Kidney (tissue), 22 donors: ENCODE measurements at places on chromosomes 2 and 18.

- no peak for DNase-seq
Observed at GRCh38 chr2:79162132-79162531, 2.6 kb upstream of the REG3A start.

- DNase-seq: no peak
Observed at GRCh38 chr2:233221378-233222063, 30.0 kb upstream of the ATG16L1 start.

DNA sequence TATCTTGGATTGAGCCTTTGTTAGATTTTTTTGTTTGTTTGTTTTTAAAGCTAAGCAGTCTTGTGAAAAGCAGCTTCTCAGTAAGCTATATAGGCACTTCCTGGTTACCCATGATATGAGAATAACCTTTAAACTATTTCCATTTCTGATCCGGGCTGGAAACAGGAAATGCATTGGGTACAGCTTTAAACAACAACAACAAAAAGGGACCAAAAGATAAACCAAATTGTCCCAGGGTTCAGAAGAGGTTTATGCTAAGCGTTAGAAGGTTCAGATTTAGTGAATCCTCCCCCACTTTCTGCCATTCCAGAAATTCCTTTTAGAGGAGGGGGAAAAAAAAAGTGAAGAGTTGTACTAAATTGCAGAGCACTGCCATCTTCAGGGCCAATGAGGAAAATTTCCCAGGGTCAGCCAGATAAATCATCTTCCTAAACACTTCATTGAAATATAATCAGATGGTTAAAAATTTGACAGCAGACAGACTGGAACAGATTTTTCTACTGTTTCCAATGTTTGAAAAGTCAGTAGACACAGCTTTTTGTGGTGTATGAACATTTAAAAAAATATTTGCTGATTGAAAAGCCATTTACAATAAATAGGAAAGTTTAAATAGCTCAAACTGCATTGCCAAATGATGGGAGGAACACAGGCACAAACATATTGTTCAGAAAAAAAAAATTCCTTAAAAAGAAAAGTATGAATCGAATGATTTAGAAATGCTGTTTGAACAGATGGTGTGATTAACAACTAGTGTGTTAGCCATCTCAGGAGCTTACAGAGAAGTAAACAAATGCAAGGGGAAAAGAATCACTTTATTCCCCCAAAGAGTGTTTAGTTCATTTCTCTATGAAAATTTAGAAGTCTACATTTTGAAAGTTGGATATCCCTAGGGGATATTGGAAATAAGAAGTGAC, 189.9 kb upstream of the TANK start:
- DNase-seq: peak; percentile 55

- no peak for DNase-seq
Observed at GRCh38 chr2:132732694-132733093, 62.7 kb upstream of the LYPD1 start.

DNA sequence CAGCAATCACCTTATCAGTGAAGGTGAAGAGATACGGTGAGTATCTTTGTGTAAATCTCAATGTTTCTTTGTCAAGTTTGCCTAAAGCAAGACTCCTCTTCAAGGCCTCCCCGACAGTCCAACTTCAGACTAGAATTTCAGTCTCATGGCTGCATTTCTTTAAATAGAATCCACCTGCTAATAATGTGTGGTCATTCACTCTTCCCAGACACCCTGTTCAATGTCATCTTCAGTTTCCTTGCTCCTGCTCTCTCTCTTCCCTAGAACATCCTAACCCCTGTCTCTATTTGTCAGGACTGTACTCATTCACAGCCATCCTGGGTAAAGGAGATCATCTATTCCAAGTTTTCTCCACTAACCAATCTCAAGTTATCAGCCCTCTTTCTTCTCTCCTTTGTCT, 267.3 kb downstream of the EN1 start:
- DNase-seq: no peak
